ENCODE measurements at places on chromosomes 16 and 17.

DNA sequence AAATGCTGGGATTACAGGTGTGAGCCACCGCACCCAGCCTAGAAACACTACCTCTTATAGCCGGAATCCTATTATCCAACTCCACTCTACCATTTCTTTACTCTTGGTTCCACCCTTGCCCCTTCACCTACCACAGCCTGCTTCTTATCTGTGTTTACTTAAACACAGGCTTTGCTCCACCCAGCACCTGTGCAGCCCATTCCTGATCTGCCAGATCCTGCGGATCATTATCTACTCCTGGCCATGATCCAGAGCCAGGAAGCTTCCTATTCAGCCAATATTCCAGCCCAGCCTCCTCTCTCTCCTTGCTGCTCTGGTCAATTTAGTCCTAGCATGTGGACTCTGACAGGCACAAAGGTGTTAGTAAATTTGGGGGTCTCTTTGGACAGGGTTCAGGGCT, 98.8 kb upstream of the MED13 start:
- DNase-seq: no peak

GRCh38 chr17:61140081-61140786, 259.4 kb upstream of the TBX2 start:
- DNase-seq: no peak

DNA sequence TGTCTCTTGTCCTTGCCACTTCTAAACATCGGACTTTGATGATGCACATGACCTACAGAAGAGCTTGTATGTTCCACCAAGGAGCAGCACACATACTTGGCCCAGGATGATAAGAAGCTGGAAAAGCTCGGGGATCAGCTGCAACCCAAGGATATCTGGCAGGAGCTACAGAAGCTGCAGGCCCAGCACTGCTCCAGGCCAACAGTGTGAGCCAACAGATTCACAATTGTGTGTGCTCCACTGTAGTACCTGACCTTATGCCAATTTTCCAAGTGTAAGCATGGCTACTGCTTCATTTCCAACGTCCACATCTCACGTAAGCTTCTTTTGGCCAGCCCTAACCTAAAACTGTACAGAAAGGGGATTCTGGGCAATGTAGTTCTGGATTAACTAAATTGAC, 83.4 kb downstream of the COX10 start:
- DNase-seq: no peak

DNA sequence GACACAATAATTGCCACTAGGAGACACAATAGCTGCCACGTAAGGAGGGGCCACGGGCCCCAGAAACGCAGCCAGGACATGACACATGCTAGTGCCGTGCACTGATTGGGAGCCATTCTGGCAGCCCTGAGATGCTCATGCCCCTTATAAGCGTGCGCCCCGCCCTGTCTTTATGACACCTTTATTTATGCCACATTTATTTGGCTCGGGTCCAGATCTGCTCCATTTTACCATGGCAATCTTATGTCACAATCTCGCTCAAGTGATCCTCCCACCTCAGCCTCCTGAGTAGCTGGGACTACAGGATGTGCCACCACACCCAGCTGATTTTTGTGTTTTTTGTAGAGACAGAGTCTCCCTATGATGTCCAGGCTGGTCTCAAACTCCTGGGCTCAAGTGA, 43.8 kb upstream of the NF1 start:
- DNase-seq: no peak

DNA sequence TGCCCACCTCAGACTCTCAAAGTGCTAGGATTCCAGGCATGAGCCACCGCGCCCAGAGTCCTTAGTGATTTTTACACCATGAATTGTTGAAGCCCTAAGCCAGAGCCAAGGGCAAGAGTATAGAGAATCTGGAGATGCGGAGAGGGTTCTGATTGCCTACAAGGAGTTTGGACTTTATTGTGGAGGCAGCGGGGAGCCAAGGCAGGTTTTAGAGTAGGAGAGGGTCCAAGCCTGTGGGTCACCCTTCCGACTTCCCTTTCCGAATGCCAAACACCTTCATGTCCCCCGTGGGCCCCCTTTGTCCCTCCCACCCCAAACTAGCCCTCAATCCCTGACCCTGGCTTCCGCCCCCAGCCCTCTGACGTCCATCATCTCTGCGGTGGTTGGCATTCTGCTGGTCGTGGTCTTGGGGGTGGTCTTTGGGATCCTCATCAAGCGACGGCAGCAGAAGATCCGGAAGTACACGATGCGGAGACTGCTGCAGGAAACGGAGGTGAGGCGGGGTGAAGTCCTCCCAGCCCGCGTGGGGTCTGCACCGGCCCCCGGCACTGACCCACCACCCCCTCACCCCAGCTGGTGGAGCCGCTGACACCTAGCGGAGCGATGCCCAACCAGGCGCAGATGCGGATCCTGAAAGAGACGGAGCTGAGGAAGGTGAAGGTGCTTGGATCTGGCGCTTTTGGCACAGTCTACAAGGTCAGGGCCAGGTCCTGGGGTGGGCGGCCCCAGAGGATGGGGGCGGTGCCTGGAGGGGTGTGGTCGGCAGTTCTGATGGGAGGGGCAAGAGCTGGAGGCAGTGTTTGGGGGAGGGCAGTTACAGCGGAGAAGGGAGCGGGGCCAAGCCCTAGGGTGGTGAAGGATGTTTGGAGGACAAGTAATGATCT, 7.1 kb downstream of the MIEN1 start:
- no peak for DNase-seq
